ENCODE measurements at places on chromosomes 1 and 21.

DNA sequence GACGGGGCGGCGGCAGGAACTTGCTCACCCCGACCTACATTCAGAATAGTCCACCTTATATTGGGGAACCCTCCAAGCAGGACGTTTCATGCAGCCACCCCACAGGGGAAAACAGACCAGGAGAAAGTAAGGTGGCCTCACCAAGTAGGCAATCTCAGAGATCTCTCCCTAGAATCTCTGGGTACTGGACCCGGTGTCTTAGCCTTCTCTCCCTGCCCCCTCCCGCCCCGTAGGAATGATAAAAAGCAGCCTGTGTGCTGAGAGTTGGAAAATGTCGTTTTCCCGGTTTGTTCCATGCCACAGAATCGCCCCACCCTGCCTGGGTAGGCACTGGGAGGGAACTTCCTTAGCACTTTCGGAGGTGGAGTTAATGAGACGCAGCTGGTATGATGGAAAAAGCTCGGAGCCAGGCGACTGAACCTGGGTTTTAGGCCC lies 789 bp upstream of the PTPN14 start:
- peak; percentile 65 for DNase-seq

DNA sequence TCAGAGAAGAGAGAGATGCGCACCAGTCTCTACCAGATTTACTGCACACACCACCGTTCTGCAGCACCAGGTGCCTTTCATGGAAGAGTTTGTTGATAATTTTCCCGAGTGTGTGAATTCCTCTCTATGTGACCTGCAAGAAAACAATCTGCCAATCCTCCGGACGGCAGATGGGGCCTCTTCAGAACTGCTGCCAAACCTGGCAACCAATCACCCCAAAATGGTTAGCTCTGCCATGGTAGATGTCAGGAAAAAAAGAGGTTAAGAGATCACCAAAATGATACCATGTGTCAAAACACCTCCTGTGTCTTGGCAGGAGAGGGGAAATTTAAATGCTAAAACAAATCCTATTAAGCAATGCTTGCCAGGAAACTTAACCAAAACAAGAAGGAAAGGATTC lies 96.5 kb downstream of the DAB1 start:
- DNase-seq = no peak

- DNase-seq = peak; percentile 35
These were observed 22.6 kb downstream of the CASP9 start for GRCh38 chr1:15501208-15502032.

DNA sequence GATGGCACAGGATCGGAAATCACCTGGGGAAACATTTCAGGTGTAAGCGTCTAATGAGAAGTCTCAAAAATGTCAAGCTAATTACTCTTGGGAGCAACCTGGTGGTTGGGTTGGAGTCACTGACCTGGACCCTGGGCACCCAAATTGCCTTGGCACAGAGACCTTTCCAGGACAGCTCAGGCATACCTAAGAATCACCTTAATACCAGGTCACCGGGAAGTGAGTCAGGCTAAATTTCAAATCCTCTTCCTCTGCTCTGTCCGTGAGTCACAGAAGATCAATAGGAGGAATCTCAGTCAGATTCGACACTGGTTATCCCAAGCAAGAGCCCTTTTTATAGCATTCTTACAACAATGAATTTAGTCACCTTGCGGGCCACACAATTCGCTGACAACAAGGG lies 179.6 kb upstream of the CAMK1G start:
- DNase-seq = no peak

- no peak for DNase-seq
These were observed 101.1 kb upstream of the SOD1 start for GRCh38 chr21:31558189-31558961.

DNA sequence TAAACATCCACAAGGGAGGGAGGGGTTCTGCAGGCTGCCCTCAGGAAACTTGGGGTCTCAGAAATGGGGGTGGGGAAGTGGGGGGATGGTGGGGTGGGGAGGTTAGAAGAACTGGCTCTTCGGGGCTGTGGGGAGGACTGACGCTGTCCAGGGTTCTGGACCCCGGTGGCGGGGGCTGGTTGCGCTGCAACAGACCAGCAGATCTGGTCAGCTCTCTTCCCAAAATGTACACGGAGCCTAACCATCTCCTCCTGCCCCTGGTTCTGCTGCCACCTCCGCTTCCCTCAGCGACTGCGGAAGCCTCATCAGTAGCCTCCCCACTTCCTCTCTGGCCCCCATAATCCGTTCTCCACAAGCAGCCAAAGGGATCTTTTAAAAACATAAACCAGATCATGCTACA lies 29.3 kb upstream of the C1QA start:
- no peak for DNase-seq

GRCh38 chr1:40477678-40478053 lies 576 bp downstream of the ZFP69 start:
- no peak for DNase-seq

GRCh38 chr1:217089361-217090014 lies 366.3 kb upstream of the ESRRG start:
- peak; percentile 40 for DNase-seq

GRCh38 chr21:32331444-32332305 lies 33.0 kb downstream of the MRAP start:
- no peak for DNase-seq

GRCh38 chr1:162984699-162985098 lies 84.5 kb upstream of the RGS4 start:
- DNase-seq = no peak

GRCh38 chr1:45393718-45394302 lies 53.6 kb upstream of the MUTYH start:
- peak; percentile 14 for DNase-seq

DNA sequence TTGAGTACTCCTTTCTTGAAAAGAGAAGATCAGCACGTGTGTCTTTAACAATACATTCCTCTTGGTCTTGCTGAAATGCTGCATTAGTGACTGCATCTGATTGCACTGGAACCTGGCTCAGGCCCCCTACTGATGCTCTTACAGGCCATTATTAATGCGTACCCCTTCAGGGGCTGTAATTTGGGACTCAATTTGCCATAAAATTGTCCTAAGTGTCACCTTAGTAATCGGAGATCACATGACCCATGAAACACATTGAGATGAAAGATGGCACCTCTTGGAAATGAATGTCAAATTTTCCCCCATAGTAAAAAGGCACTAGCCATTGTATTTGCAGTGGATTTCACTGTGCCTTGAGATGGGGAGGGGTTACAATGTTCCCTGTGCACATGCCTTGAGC lies 563.3 kb downstream of the KIF26B start:
- no peak for DNase-seq

DNA sequence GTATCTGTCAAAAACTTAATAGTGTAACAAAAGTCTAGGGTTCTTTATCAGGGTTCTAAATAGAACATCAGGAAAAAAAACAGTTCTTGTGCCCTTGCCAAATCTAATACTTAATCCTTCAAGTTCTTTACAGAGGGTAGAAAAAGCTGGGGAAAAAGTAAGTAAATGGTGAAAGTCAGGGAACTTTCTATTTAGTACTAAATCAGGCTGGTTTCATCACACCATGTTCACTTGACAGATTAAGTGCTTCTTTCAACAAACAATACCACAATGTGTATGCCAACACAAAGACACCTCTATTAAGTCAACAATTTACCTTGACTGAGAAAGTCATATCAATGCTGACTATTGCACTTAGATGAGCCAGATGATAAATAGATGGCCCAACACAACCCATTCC lies 9.7 kb downstream of the DBT start:
- DNase-seq = no peak

Measured in NCI-H460 (cell line).